Stimulated activated CD8-positive, alpha-beta memory T cell treated with anti-CD3 and anti-CD28 coated beads, Interleukin-4, amount 100 ng/mL, for 4 hours (primary cell): ENCODE measurements at places on chromosomes 3 and 15.

DNA sequence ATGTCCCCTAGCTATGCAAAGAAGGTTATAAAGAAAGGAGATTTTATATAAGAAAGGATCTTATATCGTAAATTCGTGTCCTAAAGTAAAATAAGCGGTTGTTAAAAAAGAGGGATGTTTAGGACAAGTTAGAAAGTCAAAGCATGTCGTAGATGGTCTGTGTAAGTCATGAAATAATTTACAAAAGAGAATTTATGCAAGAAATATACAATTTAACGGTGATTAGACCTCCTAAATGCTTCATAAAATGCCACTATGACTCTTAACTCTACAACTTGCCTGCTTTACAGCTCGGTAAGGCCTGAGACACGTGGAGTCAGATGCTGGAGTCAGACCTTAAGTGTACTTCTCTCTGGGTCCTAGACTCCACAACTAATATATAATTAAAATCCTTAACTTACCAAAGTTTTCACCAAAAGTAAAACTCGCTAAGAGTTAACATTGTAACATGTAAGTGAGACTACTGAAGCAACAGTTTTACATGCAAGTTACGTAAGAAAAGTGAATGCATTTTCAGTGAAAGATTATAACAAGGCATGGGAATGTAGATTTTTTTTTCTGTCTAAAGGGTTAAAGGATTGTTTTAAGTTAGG lies 13.3 kb upstream of the SRPRB start:
- DNase-seq, result no peak

DNA sequence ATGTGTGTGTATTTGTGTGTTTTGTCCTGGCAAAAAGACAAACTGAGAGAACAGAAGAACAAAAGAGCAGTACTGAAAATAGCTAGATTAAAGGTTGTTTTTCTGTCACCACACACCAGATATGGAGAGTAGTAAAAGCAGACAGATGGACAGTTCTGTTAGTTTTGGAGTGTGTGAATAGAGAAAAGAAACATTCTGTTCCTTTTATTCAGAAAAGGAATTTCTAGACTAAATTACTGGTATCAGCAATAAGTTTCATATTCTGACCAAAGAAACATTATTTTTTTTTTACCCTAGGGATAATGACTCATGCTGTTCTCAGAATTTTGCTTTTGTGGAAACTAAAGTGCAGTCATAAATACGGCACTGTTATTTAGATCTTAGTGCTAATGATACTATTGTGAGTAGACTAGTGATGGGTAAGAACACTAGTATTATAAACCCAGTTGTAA lies 32.9 kb downstream of the PIK3CA start:
- DNase-seq, result no peak

- no peak for DNase-seq
Measured at GRCh38 chr15:59247364-59247763, 40.7 kb downstream of the LDHAL6B start.

DNA sequence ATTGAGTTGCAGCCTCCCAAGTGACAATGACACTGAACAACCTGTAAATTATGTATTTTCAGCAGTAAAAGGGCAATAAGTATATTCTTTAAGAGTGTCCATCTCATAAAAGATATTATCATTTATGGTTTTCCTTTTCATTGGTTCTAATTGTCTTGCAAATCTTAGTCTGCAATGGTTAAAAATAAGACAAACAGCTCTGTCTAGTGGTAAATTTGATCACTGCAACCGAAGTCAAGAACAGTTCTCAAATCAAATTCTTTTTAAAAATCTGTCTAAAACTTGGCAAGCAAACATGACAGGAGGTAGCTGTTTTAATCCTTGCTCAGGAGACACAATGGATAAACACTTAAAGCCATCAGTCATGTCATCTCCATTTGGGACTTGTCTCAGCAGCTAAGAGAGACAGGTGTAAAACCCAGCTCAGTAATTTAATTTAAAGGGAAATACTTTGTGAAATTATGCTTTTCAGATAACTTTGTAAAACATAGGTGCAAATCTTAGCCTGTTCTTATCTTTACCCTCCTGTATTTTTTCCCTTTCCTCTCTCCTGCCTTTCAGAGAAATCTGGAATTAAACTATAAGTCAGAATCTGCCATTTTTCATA lies 150.3 kb upstream of the ARHGEF26 start:
- no peak for DNase-seq

DNA sequence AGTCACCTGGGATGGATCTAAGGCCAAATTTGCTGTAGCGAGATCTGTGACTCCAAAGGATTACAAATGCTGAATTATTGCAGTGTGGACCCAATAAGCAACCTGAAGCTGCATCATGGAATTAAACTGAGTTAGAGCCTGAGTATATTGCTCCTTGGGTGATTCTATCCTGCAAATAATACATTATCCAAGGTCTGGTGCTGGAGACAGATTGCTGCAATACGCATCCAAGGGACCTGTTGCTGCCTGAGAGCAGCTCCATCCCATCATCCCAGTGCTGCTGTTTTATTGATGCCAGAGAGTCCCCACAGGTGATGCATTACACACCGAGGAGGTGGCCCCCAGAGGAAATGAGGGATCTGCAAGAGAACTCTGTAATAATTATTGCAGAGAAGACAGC lies 31.6 kb upstream of the PCSK6 start:
- no peak for DNase-seq
